ENCODE measurements at places on chromosomes 2 and 18. TPM values are rescaled to one million over a fixed set of nuclear protein-coding genes. Genes with fewer than 3 reads are reported as not detected.

DAPL1 gene
- total RNA-seq = 179 TPM

KLHL41 gene
- total RNA-seq = 0.40 TPM

SLC14A1 gene
- 0.52 TPM for total RNA-seq

ANAPC1 gene
- 30.4 TPM for total RNA-seq

CFAP65 gene
- not detected for total RNA-seq

RSAD2 gene
- 1.6 TPM for total RNA-seq

PLEKHM3 gene
- 4.7 TPM for total RNA-seq

DUSP19 gene
- 1.2 TPM for total RNA-seq

ADCYAP1 gene
- 0.12 TPM for total RNA-seq

C2orf80 gene
- total RNA-seq = not detected

DNA sequence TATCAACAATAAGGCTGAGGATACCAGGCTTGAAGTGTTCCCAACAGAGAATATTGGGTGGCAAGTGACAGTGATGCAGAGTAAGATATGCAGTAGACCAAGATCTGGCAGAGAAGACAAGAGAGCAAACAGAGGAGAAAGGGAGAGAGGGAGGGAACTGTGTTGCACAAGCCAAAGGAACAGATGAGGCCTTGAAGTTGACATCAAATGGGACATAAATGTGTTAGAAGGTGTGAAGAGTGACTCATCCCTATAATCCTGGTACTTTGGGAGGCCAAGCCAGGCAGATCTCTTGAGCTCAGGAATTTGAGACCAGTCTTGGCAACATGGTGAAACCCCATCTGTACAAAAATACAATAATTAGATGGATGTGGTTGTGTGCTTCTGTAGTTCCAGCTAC is 342.9 kb downstream of the PARD3B start:
- no peak for ATAC-seq

- no peak for ATAC-seq
Measured at GRCh38 chr2:71457923-71458322, 4.6 kb downstream of the DYSF start.

DNA sequence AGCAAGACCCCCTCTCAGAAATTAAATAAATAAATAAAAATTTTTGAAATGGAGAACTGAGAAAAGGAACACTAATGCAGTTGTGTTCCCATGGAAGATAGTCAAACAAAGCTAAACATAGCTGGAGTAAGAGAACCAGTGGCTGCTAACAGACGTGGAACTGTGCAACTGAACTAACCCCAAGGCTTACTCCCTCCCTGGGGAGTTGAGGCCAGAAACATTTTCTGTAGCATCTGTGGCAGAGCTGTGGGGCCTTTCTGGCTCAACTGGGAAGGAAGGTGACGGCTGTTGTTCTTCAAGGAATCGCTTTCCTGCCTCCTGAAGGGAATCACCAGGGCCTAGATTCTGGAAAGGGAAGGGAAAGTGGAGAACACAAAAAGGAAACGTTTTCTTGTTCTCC is 53.9 kb upstream of the B3GNT2 start:
- ATAC-seq = no peak

GRCh38 chr18:1627494-1627893 is 722.8 kb downstream of the ADCYAP1 start:
- ATAC-seq = no peak

- ATAC-seq = no peak
Measured at GRCh38 chr2:96521219-96521618, 15.3 kb upstream of the ARID5A start.

DNA sequence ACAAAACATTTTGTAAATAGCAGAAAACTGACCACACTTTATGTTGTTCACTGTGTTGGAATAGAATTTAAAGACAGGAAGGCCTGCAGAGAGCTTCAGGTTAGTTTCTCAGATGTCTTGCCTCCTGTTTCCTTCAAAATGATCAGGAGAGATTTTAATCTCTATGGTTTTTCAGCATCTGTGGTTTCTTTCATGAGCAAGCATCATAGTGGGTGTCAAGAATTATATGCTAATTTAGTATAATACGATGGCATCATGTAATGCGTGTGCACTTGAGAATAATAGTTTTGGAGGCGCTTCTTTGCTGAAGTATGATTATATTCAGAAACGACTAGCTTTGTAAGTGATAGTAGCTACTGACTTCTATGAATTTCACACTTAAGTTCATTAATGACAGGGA is 149.9 kb downstream of the PLCL1 start:
- no peak for ATAC-seq

DNA sequence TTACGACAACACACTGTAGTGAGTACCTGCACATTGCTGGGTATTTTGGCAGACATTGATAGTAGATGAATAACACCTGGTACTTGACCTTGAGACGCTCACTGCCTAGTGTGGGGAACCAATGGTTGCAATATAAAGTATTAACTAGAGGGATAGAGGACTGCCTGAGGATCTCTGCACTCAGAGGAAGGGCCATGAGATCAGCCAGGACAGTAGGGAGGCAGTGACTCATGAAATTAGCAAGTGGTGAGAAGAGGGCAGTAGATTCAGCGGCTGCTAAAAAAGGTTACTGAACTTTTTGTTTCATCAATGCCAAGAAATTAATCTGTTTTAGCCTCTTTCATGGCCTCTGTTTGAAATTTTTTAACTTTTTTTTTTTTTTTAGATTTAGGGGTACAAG is 250.8 kb upstream of the TCF4 start:
- ATAC-seq = no peak

DNA sequence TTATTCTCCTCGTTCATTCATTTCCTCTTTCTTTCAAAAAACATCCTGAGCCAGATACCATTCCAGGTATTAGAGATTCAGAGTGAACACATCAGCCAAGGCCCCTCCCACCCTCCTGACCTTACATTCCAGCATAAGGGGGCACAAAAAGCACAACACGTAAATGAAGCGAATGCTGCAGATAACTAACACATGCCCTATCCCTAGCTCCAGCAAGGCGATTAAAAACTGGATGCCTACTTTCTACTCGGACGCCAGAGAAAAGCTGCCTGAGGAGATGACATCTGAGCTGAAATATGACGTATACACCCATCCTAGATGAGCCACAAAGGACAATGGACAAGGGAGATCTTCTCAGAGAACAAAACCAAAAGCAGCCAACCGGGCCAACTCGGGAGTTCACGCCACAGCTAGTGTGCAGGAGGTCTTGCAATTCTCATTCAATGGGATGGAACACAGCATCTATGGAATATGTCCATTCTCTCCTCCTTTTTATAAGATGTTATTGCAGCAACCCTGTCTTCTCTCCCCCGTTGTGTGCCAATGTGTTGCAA is 33.5 kb downstream of the FEZ2 start:
- no peak for ATAC-seq

DNA sequence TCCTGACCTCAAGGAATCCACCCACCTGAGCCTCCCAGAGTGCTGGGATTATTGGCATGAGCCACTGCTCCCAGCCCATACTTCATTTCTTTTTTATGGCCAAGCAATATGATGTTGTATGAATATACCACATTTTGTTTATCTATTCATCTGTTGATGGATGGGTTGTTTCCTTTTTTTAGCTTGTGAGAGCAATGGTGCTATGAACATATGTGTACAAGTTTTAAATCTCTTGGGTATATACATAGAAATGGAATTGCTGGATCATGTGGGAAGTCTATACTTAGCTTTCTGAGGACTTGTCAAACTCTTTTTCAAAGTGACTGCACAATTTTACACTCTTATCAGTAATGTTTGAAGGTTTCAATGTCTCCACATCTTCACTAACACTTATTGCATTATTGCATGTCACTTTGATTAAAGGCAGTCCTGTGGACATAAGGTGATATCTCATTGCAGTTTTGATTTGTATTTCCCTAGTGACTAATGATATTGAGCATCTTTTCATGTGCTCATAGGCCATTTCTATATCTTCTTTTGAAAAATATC is 167.1 kb upstream of the SPHKAP start:
- no peak for ATAC-seq

DNA sequence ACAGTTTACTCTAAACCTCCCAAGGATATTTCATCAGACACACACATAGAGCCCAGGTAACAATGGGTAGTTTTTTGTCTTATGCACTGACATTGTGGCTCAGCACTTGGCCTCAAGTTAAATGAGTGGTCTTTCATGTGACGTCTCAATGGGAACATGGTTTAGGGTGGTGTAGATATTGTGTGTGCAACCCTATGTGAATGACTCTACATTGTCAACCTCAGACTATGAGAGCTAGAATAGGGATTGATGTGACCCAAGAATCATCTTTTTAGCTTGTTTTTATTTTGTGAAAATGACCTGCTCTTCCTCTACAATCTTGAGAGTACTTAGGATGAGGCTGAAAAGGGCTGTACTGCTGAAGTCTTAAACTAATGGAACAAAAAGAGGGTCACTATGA is 86.2 kb downstream of the SCN1A start:
- no peak for ATAC-seq

DNA sequence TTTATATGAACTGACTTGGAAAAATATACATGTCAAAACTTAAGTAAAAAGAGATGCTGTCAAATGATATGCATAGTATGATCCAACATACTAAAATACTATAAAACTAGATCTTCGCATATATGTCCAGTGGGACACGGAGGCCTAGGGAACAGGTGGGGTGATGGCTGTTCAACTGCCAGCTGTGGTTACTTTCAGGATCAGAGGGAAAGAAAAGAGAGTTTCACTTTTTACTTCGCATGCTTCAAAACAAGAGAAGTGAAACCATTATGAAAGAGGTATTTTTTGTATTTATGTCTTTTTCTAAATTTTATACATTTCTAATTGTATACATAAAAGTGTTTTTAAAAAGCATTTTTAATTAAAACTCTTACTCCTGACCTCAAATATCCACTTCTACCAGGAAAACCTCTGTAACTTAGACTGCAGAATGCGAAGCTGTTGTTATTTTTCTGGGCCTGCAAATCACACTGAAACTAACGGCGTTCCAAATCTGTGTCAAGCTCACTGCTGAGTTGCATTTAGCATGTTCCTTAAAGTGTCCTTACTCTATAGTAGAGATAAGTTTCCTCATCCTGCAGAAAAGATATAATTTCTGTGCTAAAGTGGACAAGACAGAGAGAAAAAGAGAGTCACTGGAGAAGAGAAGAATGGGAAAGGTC is 97.8 kb upstream of the SLC35G4 start:
- no peak for ATAC-seq

DNA sequence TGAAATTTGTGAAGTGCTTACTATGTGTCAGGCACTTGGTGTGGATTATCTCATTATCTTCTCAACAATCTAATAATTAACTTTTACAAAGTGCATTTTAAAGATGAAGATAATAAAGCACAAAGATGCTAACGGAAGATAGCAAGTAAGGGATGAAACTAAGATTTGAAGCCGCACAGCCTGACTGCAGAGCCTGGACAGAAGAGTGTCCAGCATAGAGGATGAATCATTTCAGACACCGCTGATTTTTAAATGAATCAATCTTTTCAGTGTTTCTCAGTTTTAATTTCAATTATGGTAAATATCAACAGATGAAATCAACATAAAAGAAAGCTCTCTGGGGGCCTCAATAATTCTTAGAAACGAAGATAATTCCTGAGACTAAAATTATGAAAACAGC is 24.5 kb upstream of the STAM2 start:
- no peak for ATAC-seq

DNA sequence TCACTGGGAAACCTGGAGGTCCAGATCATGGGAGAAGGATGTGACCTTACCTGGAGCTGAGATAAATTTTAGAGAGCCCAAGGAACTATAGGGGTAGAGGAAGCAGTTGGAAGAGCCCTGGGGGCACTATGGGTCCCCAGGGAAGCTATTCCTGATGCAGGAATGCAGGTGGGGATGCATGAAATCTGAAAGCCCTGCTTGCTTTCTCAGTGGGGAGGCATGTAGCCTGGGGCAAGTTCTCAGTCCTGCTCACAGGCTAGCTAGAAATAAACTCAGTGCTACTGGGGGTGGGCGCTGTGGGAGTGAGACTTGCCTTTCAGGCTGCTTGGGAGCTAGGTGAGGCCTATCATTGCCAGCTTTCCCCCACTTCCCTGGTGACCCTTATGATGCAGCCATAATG is 499.7 kb downstream of the PTH2R start:
- ATAC-seq = no peak

GRCh38 chr2:42252464-42252863 is 83.3 kb downstream of the EML4 start:
- ATAC-seq = no peak

- peak; percentile 36 for ATAC-seq
Measured at GRCh38 chr2:209977386-209978239, 24.8 kb upstream of the RPE start.

DNA sequence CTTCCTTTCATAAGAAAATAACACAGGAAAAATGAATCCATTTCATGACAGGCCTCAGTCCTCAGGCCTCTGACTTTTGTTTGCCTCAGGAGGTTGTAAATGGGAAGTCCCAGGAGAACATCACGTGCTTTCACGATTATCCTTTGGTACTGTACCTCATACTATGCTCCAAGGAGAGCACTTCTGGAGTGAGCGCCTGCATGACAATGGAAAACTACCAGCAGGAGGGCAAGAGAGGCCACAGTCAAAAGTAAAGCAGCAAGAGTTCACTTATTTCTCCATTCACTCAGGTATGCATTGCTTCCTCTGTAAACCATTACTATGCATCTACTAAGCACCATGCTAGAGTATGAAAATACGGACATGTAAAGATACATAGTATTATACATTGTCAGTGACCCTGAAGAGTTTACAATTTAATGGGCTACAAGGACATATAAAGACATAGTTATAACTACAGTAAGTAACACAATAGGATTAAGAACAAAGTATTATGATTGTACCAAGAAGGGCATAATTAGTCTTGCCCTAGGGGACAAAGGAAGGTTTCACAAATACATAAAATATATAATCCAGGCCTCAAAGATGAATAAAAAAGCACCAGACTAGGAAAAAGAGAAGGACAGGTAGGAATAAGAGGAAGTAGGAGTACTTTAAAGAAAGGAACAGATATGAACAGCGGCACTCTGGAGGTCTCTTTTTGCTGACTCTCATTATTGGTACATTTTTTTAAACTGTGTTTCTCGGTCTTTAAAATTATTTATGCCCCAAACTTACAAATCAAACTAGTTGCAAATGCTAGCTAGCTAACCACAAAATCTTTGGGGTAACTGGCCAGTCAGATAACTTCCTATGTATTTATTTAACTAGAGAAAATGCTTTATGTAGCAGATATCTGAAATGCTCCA is 806.7 kb downstream of the NRXN1 start:
- no peak for ATAC-seq

GRCh38 chr18:48485828-48486405 is 52.9 kb upstream of the CTIF start:
- ATAC-seq = no peak

GRCh38 chr2:2175381-2176090 is 155.5 kb downstream of the MYT1L start:
- no peak for ATAC-seq

GRCh38 chr18:60910534-60910933 is 422.7 kb upstream of the CDH20 start:
- ATAC-seq = no peak

GRCh38 chr18:3321133-3321812 is 59.3 kb downstream of the MYL12B start:
- peak; percentile 43 for ATAC-seq

- no peak for ATAC-seq
Measured at GRCh38 chr2:170840717-170841210, 24.1 kb downstream of the GAD1 start.

DNA sequence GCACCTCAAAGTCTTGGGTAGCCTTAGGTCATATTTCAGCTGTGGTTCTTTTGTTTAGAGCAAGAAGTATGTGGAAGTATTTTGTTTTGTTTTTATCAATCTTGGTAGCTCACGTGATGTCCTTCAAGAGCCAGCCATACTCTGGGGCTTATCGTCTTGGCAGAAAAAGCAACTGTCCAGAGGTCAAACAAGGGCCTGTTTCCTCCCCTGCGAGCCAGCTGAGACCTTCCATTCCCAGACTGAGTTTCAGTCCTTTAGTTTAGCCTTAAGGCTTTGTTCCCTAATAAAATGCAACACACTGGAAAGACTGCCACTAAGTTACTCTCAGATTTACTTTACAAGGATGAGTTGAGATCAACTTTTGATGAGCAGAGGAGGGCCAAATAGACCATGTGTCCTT is 63.5 kb downstream of the TXNL1 start:
- no peak for ATAC-seq
